ENCODE measurements at places on chromosomes 5 and 9. TPM values are rescaled to one million over a fixed set of nuclear protein-coding genes. Genes with fewer than 3 reads are reported as not detected.

SPATA31E1 gene
- total RNA-seq = not detected

PTPDC1 gene
- total RNA-seq = 5.1 TPM

CBY3 gene
- not detected for total RNA-seq

GFI1B gene
- not detected for total RNA-seq

SARDH gene
- total RNA-seq = not detected

OR1Q1 gene
- total RNA-seq = not detected

ACTL7B gene
- not detected for total RNA-seq

Data from mammary microvascular endothelial cell (primary cell).